ENCODE measurements at places on chromosomes 6 and 20.

GRCh38 chr6:40848038-40848437 is 191.0 kb downstream of the UNC5CL start:
- DNase-seq, result no peak

DNA sequence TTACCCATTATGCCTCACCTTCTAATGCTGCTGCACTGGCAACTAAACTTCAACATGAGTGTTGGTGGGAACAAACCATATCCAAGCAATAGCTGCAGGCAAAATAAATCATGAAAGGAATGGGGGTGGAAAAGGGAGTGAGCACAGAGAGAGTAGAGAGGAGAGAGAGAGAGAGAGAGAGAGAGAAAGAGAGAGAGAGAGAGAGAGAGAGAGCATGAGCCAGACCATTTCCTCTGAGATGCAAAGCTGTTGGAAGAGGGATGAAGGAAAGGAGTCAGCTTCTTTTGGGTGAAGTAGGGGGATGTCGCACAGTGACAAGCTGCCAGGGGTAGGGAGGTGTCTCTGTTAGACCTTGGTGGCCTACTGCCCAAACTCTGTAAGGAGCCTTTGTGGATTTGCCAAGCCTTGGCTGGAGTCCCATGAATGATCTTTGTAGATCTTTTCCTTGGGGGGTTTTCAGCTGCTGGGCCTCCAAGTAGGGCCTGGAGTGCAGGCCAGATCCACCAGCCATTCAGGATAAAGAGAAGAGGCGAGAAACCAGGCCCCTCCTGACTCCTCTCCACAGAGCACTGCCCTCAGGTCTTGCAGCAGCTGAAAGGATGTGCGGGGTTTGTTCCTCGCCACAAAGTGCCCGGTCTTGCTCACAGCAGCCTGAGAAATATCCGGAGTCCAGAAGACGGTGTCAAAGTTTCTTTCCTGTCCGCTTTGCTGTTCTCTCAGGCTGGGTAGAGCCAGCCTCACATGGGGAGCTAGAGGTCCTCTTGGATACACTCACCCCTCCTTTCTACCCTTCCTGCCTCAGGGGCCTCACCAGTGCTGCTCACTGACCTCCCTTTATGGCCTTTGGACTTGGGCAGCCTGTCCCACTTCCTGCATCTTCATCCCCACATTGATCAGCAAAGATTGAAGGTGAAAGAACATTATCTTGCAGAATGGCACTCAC is 17.8 kb downstream of the BTBD3 start:
- DNase-seq, result no peak

GRCh38 chr6:86949771-86950170 is 12.4 kb downstream of the HTR1E start:
- peak; percentile 89 for DNase-seq

DNA sequence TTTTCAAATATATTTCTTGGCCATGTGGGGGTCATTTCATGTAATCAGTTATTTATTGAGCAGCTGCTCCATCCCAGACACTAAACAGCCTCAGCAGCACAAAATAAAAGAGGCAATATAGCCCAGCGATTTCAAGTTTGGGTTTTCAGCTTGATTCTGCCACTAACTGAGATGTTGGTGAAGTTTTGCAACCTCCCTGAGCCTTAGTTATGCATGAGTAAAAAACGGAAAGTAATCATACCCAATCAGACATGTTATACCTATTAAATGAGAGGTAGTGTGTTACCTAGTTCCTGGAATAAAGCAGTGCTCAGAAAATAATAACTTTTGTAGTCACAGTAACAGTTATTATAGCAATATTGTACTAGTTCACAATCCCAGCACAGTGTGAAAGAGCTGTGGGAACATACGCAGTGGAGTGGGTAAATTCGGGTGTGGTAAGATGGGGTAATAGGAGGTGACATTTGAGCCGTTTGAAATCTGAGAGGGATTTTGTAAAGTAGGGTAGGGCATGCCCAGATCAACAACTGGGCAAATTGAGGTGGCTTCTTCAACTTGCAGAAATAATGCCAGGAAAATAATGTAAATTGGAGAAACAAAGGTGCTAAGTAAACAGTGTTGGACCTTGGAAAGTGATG is 1.5 kb downstream of the SLC9A8 start:
- no peak for DNase-seq

GRCh38 chr6:158068893-158069799 is 87.5 kb downstream of the SYNJ2 start:
- DNase-seq, result no peak

- DNase-seq, result no peak
These were observed 179.7 kb downstream of the DLL1 start for GRCh38 chr6:170111141-170111664.

DNA sequence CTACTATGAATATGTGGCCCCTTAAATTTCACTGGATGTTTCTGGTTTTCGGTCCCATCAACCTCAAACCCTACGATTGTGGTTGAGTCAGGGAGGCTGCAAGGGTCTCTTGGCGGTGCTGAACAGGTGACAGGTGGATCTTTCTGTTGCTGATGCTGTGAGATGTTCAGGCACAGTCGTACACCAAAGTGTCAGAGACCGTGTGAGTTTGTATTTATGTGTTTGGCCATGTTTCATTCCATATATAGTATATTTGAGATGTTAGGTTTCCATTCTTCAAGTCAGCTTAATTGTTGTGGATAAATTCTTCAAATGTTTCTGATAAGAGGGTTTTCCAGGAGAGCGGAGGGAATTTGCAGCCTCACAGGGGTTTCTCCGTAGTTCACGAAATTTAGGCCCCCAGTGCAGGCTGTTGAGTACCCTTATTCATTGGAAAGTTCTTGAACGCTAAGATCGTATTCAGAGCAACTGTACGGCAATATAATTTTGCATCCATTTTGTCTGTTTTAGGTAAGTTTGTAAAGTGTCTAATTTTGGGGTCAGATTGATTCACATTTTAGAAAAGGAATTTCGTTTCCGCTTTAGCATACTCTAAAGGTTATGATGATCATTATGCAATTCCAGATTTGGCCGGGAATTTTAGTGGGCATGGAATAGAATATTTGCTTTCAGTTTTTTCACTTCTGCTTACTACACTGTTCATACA is 1.2 kb downstream of the TAB2 start:
- DNase-seq, result peak; percentile 5

- no peak for DNase-seq
These were observed 1.6 kb upstream of the TUBB1 start for GRCh38 chr20:59017493-59018231.

GRCh38 chr6:126811321-126811720 is 307.1 kb upstream of the RSPO3 start:
- no peak for DNase-seq

- no peak for DNase-seq
These were observed 395.2 kb upstream of the MAP3K7 start for GRCh38 chr6:90982051-90982450.

DNA sequence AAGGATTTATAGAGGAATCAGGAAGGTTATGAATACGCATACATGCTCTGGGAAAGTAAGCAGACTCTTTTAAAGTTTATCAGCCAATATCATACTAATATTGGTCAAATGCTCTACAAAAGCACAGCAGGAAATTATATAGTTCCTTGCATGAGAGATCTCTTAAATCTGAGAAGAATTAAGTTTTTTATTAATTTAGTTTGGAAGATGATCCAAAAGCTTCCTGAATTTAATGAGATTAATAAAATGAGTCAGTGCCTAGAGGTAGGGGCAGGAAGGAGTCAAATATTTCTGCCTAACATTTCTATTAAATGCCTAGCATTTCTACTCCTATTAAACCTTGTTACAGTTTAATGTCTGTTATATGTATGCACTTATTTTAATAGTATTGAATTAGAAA is 1608.2 kb downstream of the GRIK2 start:
- DNase-seq, result no peak

DNA sequence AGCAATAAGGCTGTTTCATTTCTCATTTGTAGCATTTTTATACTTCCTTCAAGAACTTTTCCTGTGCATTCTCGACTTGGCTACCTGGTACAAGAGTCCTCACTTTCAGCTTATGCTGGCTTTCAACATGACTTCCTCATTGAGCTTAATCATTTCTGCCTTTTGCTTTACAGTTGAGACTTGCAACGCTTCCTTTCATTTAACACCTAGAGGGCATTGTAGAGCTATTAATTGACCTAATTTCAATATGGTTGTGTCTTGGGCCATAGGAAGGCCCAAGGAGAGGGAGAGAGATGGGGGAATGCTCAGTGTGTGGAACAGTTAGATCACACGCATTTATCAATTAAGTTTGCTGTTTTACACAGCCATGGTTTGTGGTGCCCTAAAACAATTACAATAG is 37.2 kb downstream of the SLC22A2 start:
- no peak for DNase-seq

DNA sequence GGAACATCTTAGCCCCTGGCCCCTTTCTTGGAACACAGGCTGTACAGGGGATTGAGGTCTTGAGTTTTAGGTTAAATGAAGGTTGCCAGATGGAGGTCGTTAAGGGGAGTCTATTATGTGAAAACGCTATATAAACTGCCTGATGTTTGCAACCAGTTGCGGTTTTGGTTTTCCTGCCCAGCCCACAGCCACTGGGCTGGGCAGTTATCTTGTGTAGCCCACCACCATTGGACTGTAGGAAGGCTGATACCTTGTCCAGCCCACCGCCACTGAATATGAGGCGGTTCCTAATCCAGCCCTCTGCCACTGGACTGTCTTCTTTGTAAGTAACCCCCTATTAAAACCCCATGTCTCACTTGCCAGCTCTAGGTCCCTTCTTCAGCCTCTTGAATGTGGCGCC is 42.3 kb upstream of the COL21A1 start:
- no peak for DNase-seq

DNA sequence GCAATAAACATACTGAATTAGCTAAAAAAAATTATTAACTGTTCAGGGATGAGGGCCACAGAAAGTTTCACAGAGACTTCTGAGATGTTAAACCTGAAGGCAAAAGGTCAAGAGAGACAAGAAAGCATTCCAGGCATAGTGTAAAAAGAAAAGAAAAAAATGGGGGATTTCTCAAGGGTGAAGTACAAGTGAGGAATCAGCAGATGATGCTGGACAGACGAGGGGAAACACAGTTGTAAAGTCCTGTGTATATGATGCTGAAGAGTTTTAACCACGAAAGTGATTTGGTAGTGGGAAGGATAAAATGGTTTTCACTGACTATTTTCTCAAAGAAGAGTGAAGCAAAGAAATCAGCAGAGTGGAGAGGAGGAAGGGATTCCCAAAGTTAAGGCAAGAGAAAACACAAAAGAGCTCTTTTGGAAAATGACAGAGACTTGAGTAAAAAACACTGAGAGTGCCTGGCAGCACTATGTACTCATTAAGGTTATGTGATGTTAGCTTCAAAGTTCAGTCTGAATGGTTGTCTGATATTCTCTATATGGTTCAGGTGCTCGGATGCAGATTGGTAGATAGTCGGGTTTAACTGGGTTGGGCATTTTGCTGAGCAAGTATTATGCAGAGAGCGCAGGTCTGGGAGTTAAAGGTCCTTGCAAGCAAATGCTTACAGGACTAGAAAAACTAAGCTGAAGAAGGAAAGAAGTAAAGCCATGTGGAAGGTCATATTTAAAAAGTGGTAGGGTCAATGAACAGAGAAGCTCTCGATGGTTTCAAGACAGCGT is 16.4 kb downstream of the RAB23 start:
- DNase-seq, result no peak

GRCh38 chr20:43560974-43561373 is 2.1 kb downstream of the SGK2 start:
- DNase-seq, result no peak

- no peak for DNase-seq
These were observed 63.3 kb downstream of the SASH1 start for GRCh38 chr6:148405894-148406293.

DNA sequence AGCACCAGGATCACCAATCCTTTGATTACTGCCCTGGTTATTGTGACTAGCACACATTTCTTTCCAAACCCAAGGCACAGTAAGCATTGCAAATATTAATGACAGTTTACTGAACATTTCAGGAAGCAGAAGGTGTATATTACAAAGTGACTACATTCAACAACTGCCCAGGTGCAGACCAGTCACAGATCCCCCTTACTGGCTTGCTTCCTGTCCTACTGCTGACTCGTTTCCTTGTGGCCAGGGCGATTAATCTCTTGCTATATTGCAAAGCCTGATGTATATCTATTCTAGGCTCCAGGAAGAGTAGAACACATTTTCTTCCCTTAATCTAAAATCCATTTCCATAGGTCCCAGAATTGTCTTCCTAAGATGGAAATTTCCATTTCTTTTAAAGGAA is 77.2 kb upstream of the EPHA7 start:
- no peak for DNase-seq

GRCh38 chr6:18725449-18725848 is 338.3 kb downstream of the RNF144B start:
- DNase-seq, result no peak

- DNase-seq, result no peak
These were observed 1075.6 kb downstream of the HACE1 start for GRCh38 chr6:103784117-103784516.

- peak; percentile 100 for DNase-seq
These were observed 292.6 kb upstream of the MARCKS start for GRCh38 chr6:113564371-113565171.

DNA sequence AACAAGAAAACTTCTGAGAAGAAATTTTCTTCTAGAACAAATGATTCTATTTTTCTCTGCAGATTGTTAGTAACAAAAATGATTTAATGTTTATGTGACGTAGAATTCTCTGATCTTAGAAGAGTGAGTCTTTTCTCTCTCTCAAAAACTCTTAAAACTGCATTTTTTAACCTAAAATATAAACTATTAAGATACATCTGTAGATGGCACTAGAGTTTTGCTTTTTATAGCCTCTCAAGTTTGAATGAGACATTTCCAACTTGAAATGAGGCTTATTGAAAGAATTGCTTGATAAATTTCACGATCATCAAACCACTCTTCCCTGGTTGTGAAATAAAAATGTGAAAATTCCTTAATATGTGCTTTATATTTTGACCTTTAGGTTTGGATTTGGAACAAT is 53.8 kb downstream of the PHF3 start:
- no peak for DNase-seq

GRCh38 chr20:35791821-35792220 is 20.0 kb downstream of the PHF20 start:
- no peak for DNase-seq

GRCh38 chr6:125252891-125253290 is 48.9 kb downstream of the HDDC2 start:
- DNase-seq, result no peak

GRCh38 chr6:48036316-48036715 is 74.7 kb downstream of the PTCHD4 start:
- no peak for DNase-seq

- DNase-seq, result no peak
These were observed 396.2 kb downstream of the RFPL4B start for GRCh38 chr6:112743323-112743722.

DNA sequence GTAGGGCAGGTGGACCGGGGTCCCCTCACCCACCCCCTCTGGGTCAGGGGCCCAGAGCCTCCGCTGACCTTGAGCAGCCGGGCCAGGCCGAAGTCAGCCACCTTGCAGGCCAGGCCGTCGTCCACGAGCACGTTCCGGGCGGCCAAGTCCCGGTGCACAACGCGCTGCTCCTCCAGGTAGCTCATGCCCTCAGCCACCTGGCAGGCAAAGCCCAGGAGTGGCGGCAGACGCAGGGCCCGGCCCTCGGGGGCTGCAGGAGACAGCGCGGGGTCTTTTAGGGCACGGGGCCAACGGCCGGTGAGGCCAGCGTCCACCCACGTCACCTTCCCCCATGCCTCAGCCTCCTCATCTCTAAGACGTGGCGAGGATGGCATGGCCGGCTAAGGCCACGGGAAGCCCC is 4.2 kb upstream of the PTK6 start:
- no peak for DNase-seq

GRCh38 chr6:156396068-156396771 is 381.0 kb upstream of the ARID1B start:
- no peak for DNase-seq

- no peak for DNase-seq
These were observed 6.8 kb upstream of the KIAA1755 start for GRCh38 chr20:38267296-38267695.

GRCh38 chr6:42618686-42619085 is 54.9 kb downstream of the UBR2 start:
- DNase-seq, result no peak
